Occipital lobe (tissue), 3 donors: ENCODE measurements at places on chromosomes 6 and 20. TPM values are rescaled to one million over a fixed set of nuclear protein-coding genes. Genes with fewer than 3 reads are reported as not detected.

DNA sequence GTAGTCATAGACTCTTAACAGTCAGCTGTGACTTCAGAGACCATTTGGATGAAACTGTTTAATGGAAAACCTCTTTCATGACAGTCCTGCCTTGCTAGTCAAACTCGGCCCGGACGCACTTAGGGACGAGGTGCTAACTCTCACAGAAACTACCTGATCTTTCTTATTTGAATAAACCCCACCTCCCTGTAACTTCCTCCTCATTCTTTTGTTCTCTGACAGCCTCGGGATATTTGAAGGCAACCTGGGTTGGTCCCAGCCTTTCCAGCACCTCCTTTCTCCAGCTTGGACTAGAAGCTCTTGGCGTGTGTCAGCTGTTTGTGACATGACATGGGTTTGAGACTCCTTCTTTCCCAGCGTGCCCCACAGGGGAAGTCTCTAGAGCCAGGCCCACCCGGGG, 175.3 kb upstream of the EXOC2 start:
- no peak for DNase-seq

GRCh38 chr6:98395610-98396166, 438.7 kb upstream of the POU3F2 start:
- no peak for DNase-seq

DNA sequence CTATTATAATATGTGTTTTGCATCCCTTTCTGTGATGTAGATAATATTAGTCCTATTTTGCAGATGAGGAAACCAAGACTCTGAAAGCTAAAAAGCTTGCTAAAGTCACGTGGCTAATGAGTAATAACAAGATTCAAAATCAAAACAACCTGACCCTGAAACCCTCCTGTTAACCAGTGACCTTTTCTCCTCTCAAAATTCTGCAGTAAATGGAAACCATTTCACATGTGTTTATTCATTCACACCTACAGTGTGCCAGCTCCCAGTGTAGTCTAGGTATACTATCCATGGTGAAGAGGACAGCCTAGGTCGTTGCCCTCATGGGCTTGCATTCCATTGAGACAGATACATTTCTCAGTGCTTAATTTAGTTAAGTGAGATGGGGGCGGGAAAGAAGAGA, 30.6 kb upstream of the PHACTR2 start:
- no peak for DNase-seq

DNA sequence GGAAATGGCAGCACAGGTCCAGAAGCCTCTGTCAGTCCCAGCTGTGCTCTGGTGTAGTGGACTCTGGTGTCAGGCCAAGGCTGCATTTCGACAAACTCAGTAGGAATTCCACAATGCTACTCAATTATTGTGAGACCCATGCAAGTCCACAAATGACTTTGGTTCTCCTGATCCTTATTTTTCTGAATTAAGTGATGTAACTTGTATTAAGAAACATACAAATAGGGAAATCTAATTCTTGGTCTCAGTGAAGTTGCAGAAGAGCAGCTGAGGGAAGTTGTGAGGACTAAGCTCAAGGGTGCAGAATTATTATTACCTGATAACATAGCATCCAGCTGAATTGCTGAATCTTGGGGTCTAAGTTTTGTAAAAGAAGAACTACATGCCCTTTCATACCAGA, 116.8 kb downstream of the MAFB start:
- no peak for DNase-seq

DNA sequence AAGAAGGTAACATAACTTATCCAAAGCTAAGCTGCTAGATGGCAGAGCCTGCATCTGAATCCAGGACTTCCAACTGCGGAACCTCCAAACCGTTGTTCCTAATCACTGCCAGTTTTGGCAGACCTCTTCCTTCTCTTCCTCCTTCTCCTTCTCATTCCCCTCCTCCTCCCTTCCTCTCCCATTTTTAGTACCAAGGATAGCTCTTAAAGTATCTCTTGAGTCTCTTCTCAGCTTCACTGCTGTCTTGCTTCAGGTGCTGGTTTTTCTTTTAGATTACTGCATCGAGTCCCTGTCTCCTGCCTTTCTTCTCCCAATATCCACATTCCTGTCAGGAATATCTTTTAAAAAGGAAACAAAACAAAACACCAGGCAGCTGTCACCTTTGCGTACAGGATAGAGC, 77.1 kb downstream of the CDYL start:
- DNase-seq = no peak

Gene SMIM8
- total RNA-seq = 38.4 TPM

- DNase-seq = no peak
Observed at GRCh38 chr6:169215201-169215681, 38.4 kb downstream of the THBS2 start.

GRCh38 chr20:44644667-44645131, 6.8 kb downstream of the ADA start:
- no peak for DNase-seq

Gene OXT
- total RNA-seq = not detected

- DNase-seq = no peak
Observed at GRCh38 chr6:13066050-13066449, 262.3 kb downstream of the TBC1D7 start.

- DNase-seq = no peak
Observed at GRCh38 chr20:8726460-8726859, 342.4 kb upstream of the PLCB4 start.

Gene ESF1
- total RNA-seq = 17.3 TPM
